ENCODE measurements at places on chromosomes 4 and X.

DNA sequence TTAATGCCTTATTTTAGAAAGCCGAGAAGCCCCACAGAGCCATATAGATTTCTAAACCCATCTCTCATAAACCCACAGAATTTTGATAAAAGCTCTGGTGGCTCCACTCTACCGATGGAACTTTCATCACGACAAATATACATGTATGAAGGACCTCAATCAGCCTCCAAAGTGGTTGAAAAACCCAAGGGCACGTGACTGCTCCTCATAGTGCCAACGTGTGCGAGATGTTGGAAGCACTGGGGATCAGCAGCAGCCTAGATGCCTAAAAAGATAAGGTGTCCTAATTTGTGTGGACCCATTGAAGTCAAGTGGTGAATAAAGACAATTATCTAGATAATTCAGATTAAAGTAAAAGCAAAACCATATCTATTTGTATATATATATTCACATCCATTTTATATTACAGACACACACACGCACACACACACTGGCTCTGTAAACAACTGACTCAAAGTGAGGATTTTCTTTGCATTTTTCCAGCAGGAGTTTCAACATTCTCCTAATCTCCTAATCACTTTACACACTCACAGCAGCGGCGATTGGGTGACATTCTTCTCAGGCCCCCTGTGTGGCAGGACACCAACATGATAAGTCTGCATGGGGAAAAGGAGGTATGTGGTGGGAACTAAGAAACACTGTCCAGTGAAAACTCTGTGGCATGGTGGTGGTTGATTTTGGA lies 2.8 kb upstream of the PITX2 start:
- DNase-seq: no peak

- no peak for DNase-seq
These were observed 110.1 kb upstream of the VEGFC start for GRCh38 chr4:176902710-176903323.

DNA sequence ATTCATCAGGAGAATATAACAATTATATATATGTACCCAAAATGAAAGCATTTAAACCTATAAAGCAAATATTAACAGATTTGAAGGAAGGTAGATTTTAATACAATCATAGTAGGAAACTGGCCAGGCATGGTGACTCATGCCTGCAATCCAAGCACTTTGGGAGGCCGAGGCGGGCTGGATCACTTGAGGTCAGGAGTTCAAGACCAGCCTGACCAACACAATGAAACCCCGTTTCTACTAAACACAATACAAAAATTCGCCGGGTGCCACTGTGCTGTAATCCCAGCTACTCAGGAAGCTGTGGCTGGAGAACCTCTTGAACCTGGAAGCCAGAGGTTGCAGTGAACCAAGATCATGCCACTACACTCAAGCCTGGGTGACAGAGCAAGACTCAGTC lies 118.3 kb downstream of the KCNIP4 start:
- no peak for DNase-seq

- DNase-seq: no peak
These were observed 94.3 kb upstream of the LDB2 start for GRCh38 chr4:16992566-16993225.

- no peak for DNase-seq
These were observed 5.4 kb upstream of the SHOX start for GRCh38 chrX:625137-625691.

GRCh38 chr4:16977081-16977480 lies 78.6 kb upstream of the LDB2 start:
- DNase-seq: no peak

All from stimulated activated CD4-positive, alpha-beta T cell treated with anti-CD3 and anti-CD28 coated beads, Interleukin-1b, Interleukin-23, amount 100 ng/mL, for 4 hours (primary cell).